Fibroblast of the aortic adventitia (primary cell): ENCODE measurements at places on chromosomes 6 and 20. TPM values are rescaled to one million over a fixed set of nuclear protein-coding genes. Genes with fewer than 3 reads are reported as not detected.

- peak; percentile 90 for DNase-seq
These were observed 116.3 kb upstream of the EMILIN3 start for GRCh38 chr20:41482647-41483552.

DNA sequence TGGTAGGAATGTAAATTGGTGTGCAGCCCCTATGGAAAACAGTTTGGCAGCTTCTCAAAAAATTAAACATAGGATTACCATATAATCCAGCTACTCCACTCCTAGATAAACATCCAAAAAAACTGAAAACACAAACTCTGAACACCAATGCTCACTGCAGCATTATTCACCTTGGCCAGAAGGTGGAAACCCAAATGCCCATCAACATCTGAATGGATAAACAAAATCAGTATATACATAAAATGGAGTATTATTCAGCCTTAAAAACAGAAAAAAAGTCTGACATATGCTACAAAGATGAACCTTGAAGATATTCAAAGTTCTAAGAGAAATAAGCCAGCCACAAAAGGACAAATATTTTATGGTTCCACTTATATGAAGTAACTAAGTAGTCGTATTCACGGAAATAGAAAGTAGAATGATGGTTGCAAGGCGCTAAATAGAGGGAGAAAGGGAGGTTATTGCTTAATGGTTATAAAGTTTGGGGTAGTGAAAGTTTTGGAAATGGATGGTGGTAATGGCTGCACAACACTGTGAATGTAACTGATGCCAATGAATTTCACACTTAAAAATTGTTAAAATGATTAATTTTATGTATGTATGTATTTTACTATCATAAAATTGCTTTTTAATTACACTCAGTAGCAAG, 4.0 kb downstream of the PHF10 start:
- no peak for DNase-seq

- DNase-seq = peak; percentile 99
These were observed 38.9 kb downstream of the SIRPA start for GRCh38 chr20:1934156-1934555.

- no peak for DNase-seq
These were observed 116.2 kb upstream of the JAG1 start for GRCh38 chr20:10790013-10790412.

The SLC12A5 gene
- total RNA-seq = not detected in 2 replicates

GRCh38 chr6:9948678-9949077, 466.2 kb downstream of the TFAP2A start:
- peak; percentile 7 for DNase-seq
